ENCODE measurements at places on chromosomes 1 and 21.

GRCh38 chr21:38469642-38470041 is 28.6 kb downstream of the ERG start:
- no peak for DNase-seq

- DNase-seq: no peak
These were observed 183.4 kb downstream of the ZNF281 start for GRCh38 chr1:200226268-200226968.

DNA sequence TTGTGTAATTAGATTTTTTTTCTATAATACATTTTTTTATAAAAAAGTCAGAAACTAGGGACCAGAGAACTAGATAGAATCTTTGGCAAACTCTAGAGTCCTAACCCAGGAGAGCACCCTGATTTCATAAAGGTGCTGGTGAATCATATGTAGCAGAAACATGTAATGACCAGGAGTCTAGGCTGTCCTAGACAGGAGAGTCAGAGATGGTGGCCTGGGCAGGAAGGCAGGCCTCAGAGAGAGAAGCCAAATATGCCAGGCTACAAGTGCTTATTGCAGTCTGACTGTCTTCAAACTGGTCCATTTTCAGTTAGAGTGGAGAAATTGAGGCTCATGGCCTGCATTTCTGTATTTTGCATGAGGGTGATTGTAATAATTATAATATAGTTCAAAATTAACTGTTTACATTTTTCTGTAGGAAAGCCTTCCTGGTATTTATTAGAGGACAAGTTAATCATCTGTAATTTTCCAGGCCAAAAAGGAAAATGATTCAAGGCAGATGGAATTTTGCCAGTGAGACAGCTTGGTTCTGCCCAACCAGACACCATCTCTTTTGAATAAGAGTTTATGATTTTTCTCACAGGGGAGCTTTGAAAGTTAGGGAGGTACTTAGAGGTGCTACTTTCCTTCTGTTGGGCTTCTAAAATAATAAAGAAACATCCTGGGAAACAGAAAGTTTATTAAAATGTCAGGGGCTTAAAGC is 129.8 kb downstream of the S1PR1 start:
- no peak for DNase-seq

DNA sequence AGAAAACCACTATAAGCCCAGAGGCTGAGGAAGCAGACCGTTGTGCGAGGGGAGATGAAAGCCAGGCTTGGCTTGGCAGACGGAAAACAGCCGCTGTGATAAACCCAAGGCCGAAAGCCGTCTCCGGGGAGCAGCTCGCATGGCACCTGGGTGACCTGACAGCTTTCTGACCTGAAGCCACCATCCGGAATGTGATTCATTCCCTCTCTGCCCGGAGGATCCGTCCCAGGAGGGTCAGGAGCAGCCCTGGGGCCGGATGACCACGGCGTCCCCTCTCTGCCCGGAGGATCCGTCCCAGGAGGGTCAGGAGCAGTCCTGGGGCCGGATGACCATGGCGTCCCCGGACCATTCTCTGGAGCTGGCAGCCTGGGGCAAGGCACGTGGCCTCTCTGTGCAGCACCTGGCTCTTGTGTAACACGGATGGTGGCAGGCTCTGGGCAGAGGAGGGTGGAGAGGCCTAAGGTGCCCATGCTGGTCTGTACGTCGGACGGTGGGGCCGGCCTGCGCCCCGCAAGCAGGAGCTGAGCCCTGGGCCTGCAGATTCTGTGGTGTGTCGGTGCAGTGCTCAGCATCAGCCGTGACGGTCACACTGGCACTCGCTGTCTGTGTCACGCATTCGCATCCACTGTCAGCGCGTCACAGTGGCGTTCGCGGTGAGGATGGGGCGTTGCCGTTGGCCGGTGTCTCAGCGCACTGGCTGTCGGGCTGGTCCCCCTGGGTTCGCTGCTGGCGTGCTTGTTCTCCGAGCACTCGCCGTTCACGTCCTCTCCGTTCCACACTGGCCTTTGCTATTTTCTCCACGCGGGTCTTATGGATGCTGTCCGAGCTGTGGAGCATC is 50.3 kb downstream of the SLX9 start:
- no peak for DNase-seq

- no peak for DNase-seq
These were observed 39.1 kb downstream of the DHRS3 start for GRCh38 chr1:12578860-12579422.

DNA sequence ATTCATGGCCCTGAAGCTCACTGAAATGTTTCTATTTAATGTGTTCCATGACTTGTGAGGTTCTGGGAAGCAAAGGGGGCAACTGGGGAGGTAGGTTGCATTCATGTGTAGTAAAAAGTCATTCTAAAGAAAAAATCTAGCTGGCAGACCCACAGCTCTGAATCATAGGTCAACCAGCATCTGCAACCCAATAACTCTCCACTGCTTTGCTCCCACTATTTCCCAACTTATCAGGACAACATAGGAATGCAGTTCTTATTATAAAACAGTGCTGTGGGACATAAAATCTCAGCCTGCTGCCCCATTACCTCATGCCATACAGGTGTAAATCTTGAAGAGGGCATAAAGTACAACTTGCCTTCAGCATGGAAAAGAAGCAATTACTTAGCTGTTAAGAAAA is 576.1 kb upstream of the PTBP2 start:
- DNase-seq: no peak

GRCh38 chr1:209791920-209792319 is 7.6 kb upstream of the C1orf74 start:
- DNase-seq: no peak

GRCh38 chr1:22288593-22289241 is 145.8 kb upstream of the WNT4 start:
- DNase-seq: no peak

DNA sequence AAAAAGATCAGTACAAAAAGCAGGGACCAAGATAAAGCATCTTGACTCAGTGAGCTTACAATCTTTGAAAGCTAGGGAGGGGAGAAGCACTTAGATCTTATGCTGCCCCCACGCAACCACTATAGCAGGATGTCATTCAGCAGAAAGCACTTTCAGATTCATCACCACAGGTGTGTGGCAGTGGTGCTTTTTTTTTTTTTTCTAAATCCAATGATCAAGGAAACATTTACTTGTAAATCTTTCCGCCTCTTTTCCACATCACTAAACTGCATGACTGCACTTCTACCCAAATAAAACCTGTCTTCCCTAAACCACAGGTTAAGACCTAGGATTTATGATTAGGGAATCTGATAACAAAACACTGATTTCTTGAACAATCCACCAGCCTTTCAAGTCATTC is 154.8 kb downstream of the SLC45A1 start:
- DNase-seq: peak; percentile 43
